A549 treated with AZD2906 at 1 μM for 4 hours (cell line): ENCODE measurements at places on chromosomes 11 and 22. TPM values are rescaled to one million over a fixed set of nuclear protein-coding genes. Genes with fewer than 3 reads are reported as not detected.

Gene KIRREL3
- 9.0 to 11.2 TPM (median 10.4 TPM) in 5 replicates for total RNA-seq

Gene STK33
- 3.5 to 4.6 TPM (median 3.8 TPM) in 5 replicates for total RNA-seq

Gene KRTAP5-8
- not detected in 5 replicates for total RNA-seq

Gene SPDYC
- total RNA-seq = not detected in 5 replicates

Gene SLC22A8
- not detected in 5 replicates for total RNA-seq

Gene BCL2L13
- 31.3 to 46.3 TPM (median 36.0 TPM) in 5 replicates for total RNA-seq

Gene MEI1
- not detected in 5 replicates for total RNA-seq

Gene TOMT
- not detected in 5 replicates for total RNA-seq

Gene SLC22A9
- total RNA-seq = not detected in 5 replicates

Gene MS4A12
- not detected in 5 replicates for total RNA-seq

Gene NRIP3
- 0.53 to 1.2 TPM (median 0.65 TPM) in 5 replicates for total RNA-seq

Gene FZD4
- 1.1 to 1.5 TPM (median 1.3 TPM) in 5 replicates for total RNA-seq

Gene FJX1
- total RNA-seq = 29.1 to 41.5 TPM (median 38.6 TPM) in 5 replicates

Gene FAM180B
- 0.05 to 0.07 TPM in 2 of 5 replicates, not detected in the others for total RNA-seq

Gene ANKK1
- 0.05 to 0.10 TPM (median 0.10 TPM) in 3 of 5 replicates, not detected in the others for total RNA-seq

Gene CDKN1C
- total RNA-seq = 7.7 to 12.3 TPM (median 11.3 TPM) in 5 replicates

Gene MPPED2
- not detected in 5 replicates for total RNA-seq

Gene TMPRSS5
- 0.09 to 0.13 TPM (median 0.12 TPM) in 4 of 5 replicates, not detected in the other for total RNA-seq

Gene VSTM5
- total RNA-seq = 0.02 TPM in 2 of 5 replicates, not detected in the others

Gene SLC22A6
- total RNA-seq = not detected in 5 replicates

Gene SCGB1C1
- total RNA-seq = not detected in 5 replicates

Gene KRTAP5-7
- total RNA-seq = not detected in 5 replicates

Gene UCP3
- 0.87 to 1.4 TPM (median 1.1 TPM) in 5 replicates for total RNA-seq

Gene GRM5
- total RNA-seq = 0.01 TPM in 1 of 5 replicates, not detected in the others

Gene ALDH3B1
- total RNA-seq = 127 to 137 TPM (median 130 TPM) in 5 replicates

Gene HDAC10
- total RNA-seq = 6.4 to 12.9 TPM (median 10.2 TPM) in 5 replicates

Gene IL10RA
- 0.07 to 0.38 TPM (median 0.15 TPM) in 4 of 5 replicates, not detected in the other for total RNA-seq

Gene CCDC116
- 0.06 to 0.07 TPM (median 0.07 TPM) in 3 of 5 replicates, not detected in the others for total RNA-seq

Gene KRTAP5-2
- total RNA-seq = not detected in 5 replicates

Gene MRGPRX3
- total RNA-seq = 0.06 to 0.07 TPM in 2 of 5 replicates, not detected in the others

Gene TYR
- total RNA-seq = not detected in 5 replicates

Gene RAG2
- not detected in 5 replicates for total RNA-seq
